ENCODE measurements at places on chromosomes 16 and 17.

GRCh38 chr17:43350888-43351361 lies 47.9 kb upstream of the ARL4D start:
- DNase-seq, result no peak

GRCh38 chr16:83002351-83003334 lies 375.9 kb downstream of the CDH13 start:
- DNase-seq, result no peak

DNA sequence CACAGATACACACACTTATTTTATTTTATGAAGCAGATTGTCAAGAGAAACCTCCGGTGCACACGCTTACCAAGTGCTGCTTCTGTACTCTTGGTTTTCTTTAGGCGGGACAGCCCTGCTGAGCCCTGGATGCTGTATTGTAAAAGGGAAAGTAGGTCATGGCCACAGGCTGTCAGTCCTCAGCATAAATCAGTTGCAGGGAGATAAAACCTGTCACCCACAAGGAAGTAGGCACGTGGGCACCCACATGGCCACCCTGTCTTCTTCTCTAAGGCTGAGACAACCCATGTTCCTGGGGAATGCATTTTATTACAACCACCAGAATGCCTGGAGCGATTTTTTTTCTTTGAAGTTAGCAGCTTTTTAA lies 59.3 kb downstream of the ASIC2 start:
- DNase-seq, result no peak

- DNase-seq, result no peak
These were observed 37.7 kb downstream of the IST1 start for GRCh38 chr16:71933017-71933416.

GRCh38 chr16:49437344-49437743 lies 63.7 kb downstream of the C16orf78 start:
- DNase-seq, result no peak

DNA sequence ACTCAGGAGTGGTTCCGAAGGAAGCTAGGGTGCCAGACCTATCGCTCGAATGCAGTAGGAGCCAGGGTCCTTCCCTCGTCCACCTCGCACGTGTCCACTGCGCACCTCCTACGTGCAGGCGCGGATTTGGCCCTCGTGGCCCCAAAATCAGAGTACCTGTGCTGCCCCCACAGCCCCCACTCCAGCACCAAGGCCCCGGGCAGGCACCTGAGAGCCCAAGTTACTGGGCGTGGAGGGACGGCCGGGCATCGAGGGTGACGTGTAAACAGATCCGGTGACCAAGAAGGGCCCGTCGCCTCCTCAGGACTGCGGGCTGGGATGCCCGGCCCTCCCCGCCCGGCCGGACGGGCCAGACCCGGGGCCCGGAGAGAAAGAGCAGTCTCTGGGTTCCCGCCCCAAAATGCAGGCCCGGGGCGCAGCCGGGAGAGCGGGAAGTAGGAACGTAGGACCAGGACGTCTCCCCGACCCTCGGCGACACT lies 492 bp downstream of the SLC25A39 start:
- no peak for DNase-seq

GRCh38 chr16:23900480-23901177 lies 64.8 kb downstream of the PRKCB start:
- DNase-seq, result no peak

DNA sequence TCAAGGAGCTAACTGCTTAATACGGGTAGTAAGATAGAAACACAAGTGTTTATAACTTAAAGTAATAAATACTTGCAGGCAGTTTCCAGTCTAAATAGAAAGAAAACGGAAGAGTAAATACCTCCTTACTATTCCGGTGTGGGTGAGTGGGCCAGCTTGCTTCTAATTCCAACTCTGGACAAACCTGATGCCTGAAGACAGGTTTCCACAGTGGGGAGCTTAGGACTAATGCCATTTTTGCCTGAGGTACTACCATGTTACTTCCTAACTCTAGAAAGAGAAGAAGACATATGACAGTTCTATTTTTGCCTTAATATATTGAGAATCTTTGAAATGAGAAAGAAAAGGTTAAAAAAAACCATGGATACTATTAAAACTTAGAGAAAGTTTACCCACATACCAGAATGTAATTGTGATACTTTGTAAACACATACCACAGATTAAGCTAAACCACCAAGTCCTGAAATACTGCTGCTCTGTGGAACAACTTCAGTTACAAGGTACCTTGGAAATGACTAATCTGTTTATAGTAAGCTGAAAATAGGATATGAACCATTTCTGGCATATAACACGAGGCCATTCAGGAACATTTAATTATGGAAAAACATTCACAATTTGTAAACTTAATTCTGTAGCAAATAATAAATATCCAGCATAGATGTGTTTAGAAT lies 70.2 kb downstream of the ZZEF1 start:
- DNase-seq, result no peak

DNA sequence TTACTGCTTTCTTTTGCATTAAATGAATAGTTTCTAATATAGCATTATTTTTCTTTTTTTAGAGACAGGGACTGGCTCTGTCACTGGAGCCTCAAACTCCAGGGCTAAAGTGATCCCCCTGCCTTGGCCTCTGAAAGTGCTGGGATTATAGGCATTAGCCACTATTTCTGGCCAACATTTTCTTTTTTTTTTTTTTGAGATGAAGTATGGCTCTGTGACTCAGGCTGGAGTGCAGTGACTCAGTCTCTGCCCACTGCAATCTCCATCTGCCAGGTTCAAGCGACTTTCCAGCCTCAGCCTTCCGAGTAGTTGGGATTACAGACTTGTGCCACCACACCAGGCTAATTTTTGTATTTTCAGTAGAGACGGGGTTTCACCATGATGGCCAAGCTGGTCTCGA lies 2.0 kb upstream of the DUXB start:
- DNase-seq, result no peak

- no peak for DNase-seq
These were observed 8.2 kb downstream of the SPNS2 start for GRCh38 chr17:4506892-4507291.

DNA sequence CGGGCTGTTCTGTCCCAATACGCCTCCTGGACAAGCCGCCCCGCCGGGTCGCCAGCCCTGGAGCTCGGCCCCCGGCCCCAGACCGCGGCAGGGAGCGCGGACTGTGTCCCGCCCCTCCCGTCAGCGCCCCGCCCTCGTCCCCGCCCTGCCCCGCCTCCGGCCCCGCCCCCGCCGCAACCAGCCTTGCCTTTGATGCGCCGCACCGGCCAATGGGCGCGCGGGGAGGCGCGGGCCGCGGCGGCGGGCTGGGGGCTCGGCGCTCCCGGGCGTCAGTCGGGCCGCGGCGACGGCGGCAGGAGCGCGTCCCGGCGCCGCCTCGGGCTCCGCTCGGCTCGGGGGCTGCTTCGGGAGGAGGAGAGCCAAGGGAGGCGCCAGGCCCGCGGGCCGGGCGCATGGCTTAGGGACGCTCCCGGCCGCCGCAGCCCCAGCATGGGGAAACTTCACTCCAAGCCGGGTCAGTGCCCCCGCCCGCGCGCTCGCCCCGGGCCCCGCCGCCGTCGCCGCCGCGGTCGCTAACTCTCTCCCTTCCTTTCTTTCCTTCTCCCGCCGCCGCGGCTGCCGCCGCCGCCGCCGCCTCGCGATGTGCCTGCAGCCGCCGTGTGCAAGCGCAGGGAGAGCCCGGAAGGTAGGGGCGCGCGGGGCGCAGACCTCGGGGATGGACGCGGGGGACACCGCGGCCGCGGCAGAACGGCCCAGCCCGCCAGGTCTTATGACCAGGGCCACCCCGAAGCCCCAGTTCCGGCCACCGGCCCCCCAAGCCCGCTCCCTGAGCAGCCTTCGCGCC lies at the start of gene NKD1:
Gene NKD1 (plus strand): TSS at position 272 of the 784 bp plus-strand sequence. CDS start 158 bp downstream, at position 430.
- DNase-seq, result peak; percentile 89

GRCh38 chr16:2009164-2009711 lies 383 bp downstream of the ZNF598 start:
- peak; percentile 52 for DNase-seq

GRCh38 chr16:68784721-68785120 lies 47.6 kb downstream of the CDH1 start:
- no peak for DNase-seq

DNA sequence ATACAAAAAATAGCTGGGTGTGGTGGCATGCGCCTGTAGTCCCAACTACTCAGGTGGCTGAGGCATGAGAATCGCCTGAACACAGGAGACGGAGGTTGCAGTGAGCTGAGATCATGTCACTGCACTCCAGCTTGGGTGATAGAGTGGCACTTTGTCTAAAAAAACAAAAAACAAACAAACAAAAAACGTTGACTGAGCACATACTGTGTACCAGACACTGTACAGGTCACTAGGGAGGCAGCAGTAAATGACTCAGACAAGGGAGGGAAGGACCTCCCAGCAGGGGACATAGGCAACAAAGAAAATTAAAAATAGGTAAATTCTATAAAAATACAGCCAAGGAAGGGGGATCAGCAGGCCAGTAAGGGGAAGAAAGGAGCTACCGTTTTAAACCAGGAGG lies 64.3 kb downstream of the SOCS1 start:
- DNase-seq, result no peak

- DNase-seq, result no peak
These were observed 10.7 kb downstream of the COL1A1 start for GRCh38 chr17:50190603-50191358.

GRCh38 chr17:78986649-78987328 lies 7.1 kb upstream of the LGALS3BP start:
- no peak for DNase-seq

DNA sequence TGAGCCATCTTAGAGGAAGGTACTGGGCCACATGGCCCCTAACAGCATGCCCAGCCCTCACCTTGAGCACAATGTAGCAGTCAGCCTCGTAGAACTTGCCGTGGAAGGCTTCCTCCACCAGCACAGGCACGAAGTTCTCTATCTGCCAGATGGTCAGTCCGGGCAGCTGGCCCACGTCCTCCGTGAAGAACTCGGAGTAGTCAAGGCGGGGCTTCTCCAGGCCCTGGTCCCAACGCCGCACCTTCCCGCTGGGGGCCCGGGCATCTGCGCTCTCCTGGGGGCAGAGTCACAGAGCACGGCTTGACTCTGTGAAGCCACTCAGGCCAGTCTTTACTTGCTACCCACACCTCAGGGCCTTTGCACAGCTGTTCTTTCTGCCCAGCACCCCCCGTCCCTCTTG lies 7.3 kb downstream of the FLII start:
- no peak for DNase-seq

DNA sequence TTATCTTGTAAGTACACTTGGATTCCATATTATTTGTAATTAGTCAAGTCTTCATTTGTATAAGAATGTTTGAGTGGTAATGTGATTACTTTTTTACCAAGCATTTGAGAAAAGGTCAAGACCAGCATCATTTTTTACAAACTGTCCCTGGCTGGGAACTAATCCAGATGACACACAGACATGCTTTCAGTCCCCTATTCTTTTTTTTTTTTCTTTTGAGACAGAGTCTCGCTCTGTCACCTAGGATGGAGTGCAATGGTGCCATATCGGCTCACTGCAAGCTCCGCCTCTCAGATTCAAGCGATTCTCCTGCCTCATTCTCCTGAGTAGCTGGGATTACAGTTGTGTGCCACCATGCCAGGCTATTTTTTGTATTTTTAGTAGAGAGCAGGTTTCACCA lies 4.5 kb downstream of the DERL2 start:
- no peak for DNase-seq

DNA sequence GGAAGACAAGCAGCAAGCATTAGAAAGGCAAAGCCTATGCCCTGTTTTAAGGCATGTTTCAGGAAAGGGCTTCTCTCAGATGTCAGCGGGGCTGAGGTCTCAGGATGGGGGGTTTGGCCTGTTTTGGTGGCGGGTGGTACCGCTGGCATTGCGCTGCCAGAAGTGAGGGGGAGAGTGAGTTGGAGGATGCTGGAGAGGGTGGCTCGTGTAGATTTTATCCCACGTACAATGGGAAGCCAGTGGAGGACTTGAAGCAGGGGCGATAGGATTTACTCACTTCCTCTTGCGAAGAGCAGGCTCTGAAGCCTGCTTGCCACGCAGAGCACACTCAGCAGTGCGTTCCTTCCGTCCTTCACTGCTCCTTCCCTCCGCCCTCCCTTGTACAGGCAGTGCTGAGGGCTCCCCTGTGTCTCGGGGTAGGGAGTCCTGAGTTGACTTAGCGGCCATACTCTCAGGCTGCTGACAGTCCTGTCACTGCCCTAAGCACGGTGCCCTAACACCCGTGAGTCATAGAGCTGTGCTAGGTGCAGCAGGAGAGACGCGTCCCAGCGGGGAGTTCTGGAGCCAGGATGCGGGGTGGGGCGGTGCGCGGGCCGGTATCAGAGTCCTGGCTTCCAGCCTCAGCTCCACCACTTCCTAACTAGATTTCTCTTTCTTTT lies 113.1 kb downstream of the SNX29 start:
- DNase-seq, result peak; percentile 62

DNA sequence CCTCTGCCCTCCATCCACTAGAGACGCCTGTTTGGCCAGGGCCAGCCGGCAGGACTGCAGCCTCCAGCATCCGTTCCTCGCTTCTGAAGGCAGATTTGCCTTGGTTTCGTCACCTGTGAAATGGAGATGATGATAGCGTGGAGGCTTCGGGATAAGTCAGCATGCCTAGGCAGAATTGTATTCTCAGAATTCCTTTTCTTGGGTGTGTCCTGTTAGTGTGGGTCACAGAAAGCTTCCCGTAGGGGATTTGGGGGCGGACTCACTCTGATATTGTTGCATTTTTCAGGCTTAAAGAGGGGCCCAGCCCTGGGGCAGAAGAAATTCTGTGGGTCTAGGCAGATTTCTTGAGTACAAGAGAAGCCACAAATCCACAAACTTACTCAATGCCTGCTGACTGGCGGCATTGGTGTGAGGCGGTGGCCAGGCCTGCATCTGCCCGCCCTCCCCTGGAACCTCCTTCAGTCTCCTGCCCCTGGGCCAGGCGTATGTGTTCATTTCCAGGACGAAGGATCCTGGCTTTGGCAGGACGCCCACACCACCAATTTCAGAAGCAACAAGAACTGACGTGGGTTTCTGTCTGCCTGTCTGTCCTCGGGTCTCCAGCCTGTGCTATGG lies 17.6 kb downstream of the CCDC42 start:
- no peak for DNase-seq

GRCh38 chr16:22008215-22009059 lies 526 bp downstream of the MOSMO start:
- DNase-seq, result peak; percentile 40

DNA sequence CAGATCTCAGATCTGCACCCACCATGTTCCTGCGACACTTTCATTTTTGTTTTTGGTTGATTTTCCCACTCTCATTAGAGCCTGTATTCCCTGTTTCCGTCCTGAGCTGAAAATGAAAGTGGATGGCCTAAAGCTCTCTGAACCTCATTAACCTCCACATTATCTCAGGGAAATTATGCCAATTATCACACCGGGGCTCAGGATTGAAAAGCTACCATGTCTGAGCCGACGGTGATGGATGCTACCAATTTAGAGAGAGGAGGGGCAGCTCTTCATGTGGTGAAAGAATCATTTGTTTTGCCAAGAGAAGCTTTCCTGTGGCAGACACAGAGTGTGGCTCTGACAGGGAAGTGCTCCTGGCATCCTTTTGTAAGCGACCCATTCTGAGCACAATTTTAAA lies 410.4 kb upstream of the CDH11 start:
- no peak for DNase-seq

DNA sequence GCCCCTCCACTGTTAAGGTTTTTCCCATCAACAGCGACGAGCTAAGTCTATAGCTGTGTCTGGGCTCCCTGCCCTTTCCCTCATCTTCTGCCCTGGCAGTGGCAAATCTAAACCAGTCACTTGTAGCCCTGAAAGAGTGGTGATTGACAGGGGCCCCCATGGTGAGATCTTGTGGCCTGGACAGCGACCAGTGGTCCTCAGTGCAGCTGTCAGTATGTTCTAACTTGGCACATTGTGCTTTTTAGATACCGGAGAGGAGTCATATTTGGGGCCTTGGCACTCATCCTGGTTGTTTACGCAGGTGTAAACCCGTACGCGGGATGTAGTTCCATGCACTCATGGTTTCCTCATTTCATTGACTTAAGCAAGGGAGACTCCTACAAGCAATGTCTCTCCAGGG lies 57.5 kb upstream of the ARHGAP44 start:
- DNase-seq, result no peak
